ENCODE measurements at places on chromosomes 7 and 10.

DNA sequence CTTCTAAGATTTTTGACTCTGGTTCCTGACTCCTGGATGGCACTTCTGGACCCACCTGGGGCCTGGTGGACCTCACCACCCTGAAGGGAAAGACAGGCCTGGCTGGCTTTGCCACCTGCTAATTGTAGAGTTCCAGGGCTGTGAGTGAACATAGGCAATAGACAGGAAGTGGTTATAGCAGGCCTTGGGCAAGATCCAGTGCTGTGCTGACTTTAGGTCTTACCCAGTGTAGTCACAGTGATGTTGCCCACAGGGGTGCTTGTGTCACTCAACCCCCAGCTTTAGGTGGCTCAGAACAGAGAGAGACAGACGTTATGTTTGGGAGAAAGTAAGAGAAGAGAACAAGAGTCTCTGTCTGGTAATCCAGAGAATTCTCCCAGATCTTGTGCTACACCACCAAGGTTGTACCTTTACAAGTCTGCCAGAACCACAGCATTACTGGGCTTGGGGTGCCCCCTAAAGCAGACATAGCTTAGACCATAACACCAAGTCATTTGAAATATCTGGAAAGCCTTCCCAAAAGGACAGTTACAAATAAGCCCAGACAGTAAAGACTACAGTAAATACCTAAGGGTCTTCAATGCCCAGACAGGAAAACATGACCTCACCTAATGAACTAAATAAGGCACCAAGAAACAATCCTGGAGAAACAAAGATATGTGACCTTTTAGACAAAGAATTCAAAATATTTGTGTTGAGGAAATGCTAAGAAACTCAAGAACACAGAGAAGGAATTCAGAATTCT lies 303.4 kb downstream of the PCLO start:
- DNase-seq = peak; percentile 1

DNA sequence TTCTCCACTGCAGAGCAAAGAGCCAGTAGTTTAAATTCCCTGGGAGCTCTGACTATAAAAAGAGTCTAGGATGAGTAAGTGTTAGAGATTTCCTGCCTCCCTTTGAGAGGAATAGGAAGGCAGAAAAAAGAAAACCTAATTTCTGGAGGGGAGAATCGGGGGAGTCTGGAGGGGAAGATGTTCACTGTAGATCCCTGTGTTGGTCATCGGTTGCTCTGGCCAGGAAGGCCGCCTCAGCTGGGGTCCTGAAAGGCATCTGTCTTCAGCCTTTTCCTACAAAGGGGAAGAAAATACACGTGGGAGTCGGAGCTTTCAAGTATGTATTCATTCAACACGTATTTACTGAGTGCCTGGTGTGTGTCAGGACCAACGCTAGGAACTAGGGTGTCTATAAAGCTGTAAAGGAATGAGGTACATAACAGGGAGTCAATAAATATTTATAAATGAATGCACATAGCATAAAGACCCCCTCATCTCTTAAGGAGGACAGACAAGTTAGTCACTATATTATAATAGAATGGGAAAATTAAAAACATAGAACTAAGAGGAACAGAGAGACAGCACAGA lies 101.1 kb downstream of the ICA1 start:
- DNase-seq = no peak

DNA sequence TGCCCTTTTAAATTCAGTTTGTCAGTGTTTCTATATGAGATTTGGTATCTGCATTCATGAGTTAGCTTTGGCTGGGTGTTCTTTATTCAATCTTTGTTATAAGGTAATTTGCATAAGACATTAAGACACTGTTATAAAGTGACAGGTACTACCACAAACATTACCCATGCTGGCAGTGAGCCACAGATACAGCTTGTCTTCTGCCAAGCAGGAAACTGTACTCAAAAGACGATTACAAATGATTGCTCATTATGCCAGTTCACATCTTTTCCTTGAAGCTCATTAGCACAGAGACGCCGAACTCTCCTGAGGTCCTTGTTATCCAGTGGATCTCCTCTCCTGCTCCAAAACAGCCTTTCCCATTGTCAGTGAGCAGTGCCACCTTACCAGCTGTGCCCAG lies 30.4 kb downstream of the AMPH start:
- DNase-seq = no peak

GRCh38 chr10:128571745-128572144 lies 445.5 kb upstream of the MKI67 start:
- DNase-seq = no peak

GRCh38 chr10:112221545-112221944 lies 38.0 kb upstream of the GPAM start:
- peak; percentile 33 for DNase-seq

- no peak for DNase-seq
Measured at GRCh38 chr10:77478962-77479359, 158.6 kb downstream of the KCNMA1 start.

GRCh38 chr7:83648464-83649241 lies at the start of gene SEMA3E:
TSS of gene SEMA3E (minus strand) at chr7:83649139.
- DNase-seq = peak; percentile 35

Measured in IMR-90 (cell line).